ENCODE measurements at places on chromosomes 7 and 10.

- no peak for DNase-seq
These were observed 104.3 kb downstream of the AHR start for GRCh38 chr7:17402628-17403278.

GRCh38 chr10:52351914-52352330 is 37.8 kb downstream of the DKK1 start:
- no peak for DNase-seq

GRCh38 chr10:132634241-132634946 is 96.8 kb downstream of the INPP5A start:
- no peak for DNase-seq

DNA sequence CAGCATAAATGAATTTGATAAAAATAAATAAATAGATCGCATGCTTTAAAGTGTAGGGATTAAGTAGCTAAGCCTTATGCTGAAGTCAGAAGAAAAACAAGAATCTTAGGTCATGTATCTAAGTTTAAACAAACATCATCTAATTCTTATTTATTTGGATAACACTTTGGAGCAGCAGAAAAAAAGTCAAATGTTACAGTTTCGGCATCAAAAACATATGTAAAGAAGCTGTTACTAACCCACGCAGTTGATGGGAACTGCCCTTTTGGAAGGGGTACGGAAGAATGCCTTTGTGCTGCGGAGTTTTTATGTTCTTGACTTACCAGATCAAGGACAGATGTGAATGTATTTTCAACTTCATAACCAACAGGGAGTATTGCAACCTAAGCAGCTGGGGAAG is 37.3 kb upstream of the HABP2 start:
- DNase-seq: no peak

- no peak for DNase-seq
These were observed 95.2 kb downstream of the CLEC2L start for GRCh38 chr7:139618482-139619366.

GRCh38 chr7:43640679-43641078 is 57.8 kb downstream of the STK17A start:
- no peak for DNase-seq

DNA sequence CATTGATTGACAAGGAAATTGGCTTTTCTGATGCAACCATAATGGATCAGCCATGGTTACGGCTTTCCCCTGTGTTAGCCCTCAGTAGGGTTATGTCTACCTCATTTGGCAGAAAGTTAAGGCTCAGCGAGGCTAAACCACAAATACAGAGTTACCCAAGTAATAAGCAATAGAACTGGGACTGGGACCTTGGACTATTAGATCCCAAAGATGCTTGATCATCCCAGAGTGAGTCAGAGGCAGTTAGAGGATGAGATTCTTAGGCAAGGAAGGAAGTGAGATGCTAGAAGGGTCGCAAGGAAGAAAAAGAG is 401.4 kb downstream of the TNS3 start:
- no peak for DNase-seq

GRCh38 chr10:98030093-98030821 is at the start of gene CRTAC1:
Gene CRTAC1, minus strand, starts transcription at chr10:98030621. Its CDS starts 149 bp downstream, at chr10:98030472.
- DNase-seq: no peak

GRCh38 chr10:35442592-35442991 is 106.3 kb downstream of the CCNY start:
- DNase-seq: no peak

- DNase-seq: no peak
These were observed 145.3 kb downstream of the SFMBT2 start for GRCh38 chr10:7265396-7266123.

DNA sequence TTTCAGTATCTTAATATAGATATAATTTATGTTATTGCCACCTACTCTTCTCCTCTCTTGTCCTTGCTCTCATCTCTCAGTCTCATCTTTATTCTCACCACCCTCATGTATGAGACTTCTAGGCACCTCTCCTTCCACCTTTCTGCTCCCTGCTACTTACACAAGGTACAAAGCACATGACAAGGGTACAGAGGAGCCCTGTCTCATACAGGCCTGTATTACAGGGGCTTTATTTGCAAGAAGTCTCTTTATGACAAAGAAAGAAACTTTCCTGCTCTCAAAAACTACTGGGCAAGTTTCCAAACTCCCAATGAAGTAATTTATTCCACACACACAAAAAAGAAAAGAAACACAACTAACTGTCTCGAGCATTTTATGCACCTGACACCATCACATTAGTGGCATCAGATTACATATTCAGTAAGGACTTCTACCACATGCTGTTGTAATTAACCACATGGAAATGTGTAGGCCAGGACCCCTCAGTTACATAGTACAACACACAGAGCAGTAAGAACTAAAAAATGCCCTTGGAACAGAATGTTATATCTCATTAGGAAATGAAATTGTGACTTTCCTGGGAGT is 253.1 kb downstream of the FZD1 start:
- DNase-seq: no peak

GRCh38 chr10:48289501-48290238 is 15.2 kb upstream of the FRMPD2 start:
- DNase-seq: no peak

DNA sequence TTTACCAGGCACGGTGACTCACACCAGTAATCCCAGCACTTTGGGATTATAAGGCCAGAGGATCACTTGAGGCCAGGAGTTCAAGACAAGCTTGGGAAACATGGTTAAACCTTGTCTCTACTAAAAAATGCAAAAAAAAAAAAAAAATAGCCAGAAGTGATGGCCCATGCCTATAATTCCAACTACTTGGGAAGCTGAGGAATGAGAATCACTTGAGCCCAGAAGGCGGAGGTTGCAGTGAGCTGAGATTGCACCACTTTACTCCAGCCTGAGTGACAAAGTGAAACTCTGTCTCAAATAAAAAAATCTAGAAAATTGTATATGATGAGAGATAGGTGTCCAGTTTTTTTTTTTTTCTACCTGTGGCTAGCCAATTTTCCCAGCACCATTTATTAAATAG is 578.2 kb downstream of the ANKRD7 start:
- no peak for DNase-seq

GRCh38 chr10:75358835-75359421 is 42.6 kb downstream of the ZNF503 start:
- DNase-seq: no peak

GRCh38 chr7:37924491-37925041 is 4.1 kb downstream of the EPDR1 start:
- DNase-seq: no peak

DNA sequence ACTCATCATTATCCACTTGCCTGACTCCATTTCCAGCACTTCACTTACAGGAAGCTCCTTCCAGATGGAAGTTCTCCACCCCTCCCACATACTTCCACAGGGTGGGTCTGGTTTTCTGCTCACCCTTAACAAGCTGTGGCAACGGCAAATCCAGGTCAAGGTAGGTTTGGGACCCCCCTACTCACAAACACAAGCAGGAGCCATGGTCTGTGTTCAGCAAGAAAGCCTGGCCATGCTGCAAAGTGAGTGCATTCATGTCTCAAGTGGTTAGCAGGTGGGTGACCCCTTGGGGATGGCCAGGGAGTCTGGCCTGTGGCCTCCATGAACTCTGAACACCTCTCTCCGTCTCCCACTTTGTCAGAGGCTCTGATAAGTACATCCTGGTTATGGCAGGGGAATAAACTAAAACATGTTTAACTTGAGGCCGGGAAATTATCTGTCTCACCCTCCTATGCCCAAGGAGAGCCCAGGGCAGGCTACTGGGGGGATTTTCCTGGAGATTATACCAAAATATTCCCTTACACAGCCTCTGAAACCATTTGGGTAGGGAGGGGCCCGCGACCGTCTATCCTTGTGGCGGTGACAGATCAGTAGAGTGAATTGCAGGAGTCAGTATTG is 844 bp downstream of the XPNPEP1 start:
- no peak for DNase-seq

- DNase-seq: no peak
These were observed 203.6 kb downstream of the VTI1A start for GRCh38 chr10:112650588-112651030.

DNA sequence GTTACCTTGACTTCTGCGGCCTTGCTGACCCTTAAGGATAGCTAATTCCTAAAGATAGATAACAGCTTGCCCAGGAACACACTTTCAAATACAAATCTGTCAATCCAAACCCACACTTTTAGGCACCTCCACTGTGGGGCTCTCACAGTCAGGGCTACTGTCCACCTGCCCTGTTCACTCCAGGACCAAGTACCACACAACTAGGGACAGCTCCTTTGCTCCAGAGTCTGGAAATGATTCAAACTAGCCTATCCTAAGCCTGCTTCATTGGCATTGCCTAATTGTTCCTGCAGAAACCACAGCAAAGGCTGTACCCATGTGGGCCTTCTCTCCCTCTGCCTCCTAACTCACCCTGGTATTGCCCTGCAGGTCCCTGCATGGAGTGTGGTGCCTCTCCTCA is 538.9 kb upstream of the IGFBP3 start:
- DNase-seq: no peak

DNA sequence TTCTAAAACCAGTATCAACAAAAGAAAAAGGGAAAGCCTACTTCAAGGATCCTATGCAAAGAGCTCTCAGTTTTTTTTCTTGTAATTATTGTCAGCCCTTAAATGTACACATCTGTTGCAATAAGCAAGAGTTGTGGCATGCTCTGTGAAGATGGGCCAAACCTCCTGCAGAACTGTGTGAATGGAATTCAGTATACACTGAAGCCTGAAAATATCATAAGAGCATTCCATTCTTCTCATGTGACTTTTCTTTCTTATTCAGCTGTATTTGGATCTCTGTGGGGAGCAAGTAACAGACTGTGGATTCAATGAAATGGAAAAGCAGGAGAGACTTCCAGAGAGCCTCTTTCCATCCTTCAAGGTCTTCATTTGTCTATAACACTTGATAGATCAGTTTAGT is 130.7 kb downstream of the SAMD9 start:
- DNase-seq: no peak

GRCh38 chr7:115146148-115146547 is 224.3 kb downstream of the MDFIC start:
- DNase-seq: no peak

DNA sequence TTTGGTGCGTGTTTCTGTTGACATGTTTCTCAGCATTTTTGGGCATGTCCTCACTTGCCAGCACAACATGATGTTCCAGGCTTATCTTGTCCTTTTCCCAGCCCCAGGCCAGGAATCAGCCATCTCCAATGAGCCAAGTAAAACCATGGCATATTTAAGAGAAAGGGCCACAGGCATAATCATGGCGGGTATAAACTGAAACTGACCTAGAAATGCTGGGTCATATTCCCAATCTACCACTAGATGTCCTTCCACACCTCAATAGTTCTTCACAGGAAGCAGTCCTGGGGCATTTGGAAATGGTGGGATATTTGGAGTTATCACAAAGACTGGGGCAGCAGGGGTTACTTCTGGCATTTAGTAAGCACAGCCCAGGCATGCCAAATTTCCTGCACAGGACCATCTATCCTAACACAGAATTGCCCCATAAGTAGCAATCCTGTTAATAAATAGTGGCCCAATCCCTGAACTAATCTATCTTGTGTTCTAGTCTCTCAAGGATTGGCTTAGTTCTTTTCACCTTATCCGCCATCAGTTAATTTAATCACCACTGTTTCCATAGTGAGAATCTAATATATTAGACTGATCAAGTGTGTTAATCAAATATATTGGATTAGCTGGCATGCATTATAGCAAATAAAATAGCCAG is 101.6 kb downstream of the NPSR1 start:
- no peak for DNase-seq

GRCh38 chr7:150727381-150727780 is 9.8 kb upstream of the GIMAP5 start:
- no peak for DNase-seq

- DNase-seq: no peak
These were observed 49.5 kb upstream of the ZPBP start for GRCh38 chr7:50142425-50143017.

DNA sequence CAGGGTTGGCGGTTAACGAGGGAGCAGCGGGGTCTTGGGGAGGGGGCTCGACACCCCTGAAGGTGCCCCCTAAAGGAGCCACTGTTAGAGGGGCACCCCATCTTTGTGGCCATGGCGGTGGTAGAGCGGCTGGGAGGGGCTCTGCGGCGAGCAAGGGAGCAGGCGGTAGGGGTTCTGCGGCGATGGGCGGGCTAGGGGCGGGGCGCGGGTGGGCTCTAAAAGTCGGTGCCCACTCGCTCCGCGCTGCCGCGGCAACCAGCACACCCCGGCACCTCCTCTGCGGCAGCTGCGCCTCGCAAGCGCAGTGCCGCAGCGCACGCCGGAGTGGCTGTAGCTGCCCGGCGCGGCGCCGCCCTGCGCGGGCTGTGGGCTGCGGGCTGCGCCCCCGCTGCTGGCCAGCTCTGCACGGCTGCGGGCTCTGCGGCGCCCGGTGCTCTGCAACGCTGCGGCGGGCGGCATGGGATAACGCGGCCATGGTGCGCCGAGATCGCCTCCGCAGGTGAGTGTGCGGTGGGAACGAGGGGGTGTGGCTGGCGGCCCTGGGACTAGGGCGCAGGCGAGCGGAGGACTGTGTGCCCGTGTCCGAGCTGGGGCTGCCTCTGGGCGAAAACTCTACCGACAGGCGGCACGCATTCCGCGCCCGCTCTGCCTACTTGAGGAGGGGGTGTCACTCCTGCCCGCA is at the start of gene MEST:
MEST (plus strand) TSS at position 245 of the 682 bp plus-strand sequence; CDS start at position 474, 229 bp downstream.
- no peak for DNase-seq

GRCh38 chr7:66939325-66939724 is 18.3 kb downstream of the TMEM248 start:
- DNase-seq: no peak

- no peak for DNase-seq
These were observed 362.8 kb downstream of the HGF start for GRCh38 chr7:81407094-81407493.

DNA sequence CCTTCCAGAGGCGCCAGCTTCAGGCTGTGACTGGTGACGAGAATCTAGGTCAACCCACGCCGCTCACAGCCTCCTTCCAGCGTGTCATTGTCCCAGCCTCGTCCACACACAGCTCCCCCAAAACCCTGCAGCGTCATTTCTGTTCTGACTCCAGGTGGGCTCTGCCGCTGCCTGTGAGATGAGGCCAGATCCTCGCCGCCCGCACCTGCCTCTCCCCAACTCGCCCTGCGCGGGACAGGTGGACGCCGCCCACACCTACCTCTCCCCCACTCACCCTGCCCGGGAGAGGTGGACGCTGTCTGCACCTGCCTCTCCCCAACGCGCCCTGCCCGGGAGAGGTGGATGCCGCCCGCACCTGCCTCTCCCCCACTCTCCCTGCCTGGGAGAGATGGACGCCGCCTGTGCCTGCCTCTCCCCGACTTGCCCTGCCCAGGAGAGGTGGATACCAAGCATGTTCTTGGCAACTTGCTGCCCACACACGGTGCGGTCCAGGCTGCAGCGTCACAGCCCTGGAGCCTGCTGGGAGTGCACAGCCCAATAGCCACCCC is 32.0 kb upstream of the CFAP46 start:
- no peak for DNase-seq

DNA sequence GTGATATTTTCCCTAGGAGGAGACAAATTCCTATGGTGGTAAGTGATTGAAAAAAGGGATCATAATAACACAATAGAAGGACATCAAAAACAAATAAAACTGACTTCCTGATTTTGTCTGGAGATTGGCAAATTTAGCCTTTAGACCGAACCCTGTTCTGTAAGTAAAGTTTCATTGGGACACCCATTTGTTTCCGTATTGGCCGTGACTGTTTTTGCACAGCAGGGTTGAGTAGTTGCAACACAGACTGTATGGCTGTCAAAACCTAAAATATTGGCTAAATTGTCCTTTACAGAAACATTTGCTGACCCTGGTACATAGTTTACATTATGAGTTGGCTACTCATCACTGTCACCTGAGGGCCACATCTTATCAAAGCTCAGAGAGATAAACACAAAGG is 168.6 kb downstream of the PRKCQ start:
- DNase-seq: no peak

Data from GDM1 (cell line).